ENCODE measurements at places on chromosomes 2 and 18.
A peak's percentile ranks its signal among the peaks of the same experiment; 100 is the strongest.

DNA sequence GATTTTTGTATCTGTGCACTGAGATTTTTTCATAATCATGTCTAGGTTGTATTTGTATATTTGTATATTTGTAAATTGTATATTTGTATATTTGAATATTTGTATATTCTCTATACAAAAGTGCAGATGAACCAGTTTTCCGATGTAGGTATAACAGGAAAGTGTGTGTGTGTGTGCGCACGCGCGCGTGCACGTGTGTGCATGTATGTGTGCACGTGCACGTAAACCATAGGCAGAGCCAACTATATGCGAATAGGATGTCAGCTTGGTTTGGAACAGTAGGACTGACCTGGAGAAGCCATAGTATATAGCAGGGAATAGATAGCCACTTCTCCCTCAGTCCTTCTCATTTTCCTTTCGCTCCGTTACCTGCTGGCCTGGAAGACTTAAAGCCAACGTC, 565.8 kb downstream of the XIRP2 start:
- no peak for DNase-seq

GRCh38 chr2:3009005-3009404, 368.6 kb downstream of the EIPR1 start:
- DNase-seq, result no peak

- DNase-seq, result peak; percentile 80
These were observed 111.4 kb downstream of the FTCDNL1 start for GRCh38 chr2:199739413-199740110.

GRCh38 chr2:15260835-15261234, 300.3 kb downstream of the NBAS start:
- DNase-seq, result no peak

DNA sequence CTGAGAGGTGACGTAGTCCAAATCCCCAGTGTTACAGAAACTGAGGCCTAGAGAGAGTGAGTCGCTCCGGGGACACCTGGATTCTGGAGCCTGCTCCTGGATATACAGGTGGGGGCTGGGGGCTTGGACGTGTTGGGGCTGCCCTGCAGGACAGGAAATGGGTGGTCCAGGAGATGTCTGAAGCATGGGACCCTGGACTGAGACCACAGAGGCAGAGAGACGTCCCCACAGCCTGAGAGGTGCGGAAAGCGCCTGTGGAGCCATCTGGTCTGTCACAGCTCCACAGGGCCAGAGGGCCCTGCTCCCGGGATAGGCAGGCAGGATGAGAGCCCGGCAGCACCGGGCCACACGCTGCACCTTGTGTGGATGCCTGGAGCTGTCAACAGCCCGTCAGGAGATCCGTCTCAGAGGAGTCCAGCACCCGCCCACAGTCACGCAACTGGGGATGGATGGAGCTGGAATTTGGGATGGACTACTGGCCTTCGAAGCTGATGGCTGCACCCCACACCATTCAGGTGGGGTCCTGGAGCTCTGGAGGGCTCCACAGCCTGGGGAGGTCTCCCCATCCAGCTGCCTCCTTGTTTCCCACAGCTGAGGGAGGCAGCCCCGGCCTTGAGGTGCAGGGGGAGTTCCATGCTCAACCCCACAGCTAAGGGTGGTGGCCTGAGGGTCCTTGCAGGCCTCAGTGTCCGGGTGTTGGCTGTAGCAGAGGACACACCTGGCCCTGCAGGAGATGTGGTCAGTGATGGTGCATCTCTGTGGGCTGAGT, 303.0 kb downstream of the NDUFA10 start:
- no peak for DNase-seq

DNA sequence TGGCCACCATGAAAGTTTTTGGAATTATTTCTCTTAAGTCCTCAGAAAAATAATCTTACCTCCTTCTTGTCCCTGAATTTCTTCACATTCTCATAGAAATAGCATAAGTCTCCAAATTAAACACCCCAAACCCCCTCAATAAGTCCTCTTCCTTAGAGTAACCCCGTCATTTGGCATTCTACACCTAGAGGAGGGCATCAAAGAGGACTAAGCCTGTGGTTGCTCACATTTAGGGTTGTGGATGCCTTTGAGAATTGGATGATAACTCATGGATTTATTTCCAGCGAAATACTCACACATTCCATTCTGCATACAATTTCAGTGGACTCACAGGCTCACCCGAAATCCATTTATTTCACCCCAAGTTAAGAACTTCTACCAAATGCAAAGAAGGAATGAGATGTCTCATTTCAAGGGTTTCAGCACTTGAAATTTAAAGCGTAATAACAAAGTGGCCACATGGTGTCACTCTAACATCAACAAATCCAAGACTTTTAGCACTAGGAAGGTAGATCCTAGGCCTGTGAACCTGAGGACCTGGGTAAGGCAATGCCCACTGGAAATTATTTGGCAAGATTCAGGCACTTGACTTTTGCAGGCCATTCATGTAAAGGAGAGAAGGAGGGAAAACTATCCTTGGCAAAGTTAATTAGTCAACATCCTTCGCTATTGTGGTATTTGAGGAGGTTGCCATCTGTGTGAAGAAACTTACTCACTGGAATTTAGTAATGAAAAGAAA, 24.6 kb downstream of the DYTN start:
- peak; percentile 59 for DNase-seq

DNA sequence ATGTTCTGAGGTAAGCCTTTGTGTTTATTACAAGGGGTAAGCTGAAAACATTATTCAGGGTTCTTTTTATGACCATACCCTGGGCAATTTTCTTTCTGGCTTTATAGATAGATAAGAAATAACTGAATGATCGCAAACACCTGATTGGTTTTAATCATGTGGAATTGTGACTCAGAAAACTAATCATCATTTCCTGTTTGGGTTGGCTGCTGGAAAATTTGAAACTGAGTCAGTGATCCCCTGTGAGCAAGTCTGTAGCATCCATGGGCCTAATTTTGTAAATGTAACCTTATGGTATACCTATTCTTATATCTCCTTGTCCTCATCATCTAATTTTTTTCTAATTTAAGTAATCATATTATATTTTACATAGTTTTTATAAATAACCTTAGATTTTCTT, 34.3 kb downstream of the CCDC68 start:
- DNase-seq, result no peak

DNA sequence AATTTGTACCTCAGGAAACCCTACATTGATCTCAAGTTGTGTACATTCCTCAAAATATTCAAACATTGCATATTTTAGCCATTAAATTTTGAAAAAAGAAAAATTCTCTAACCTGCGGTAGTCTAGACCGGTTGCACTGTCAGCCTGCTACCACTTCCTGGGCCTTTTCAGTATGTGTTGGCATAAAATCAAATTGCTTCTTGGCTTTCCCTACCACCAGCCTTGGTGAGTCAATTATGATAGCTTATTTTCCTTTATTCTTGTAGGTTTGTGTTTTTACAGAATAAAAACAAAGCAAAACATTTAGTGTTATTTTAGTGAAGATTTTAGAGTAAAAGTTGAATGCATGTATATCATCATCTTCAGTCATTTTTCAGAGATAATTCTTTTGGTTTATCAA, 61.2 kb downstream of the FAM171B start:
- no peak for DNase-seq

GRCh38 chr2:205089958-205090357, 544.7 kb downstream of the PARD3B start:
- DNase-seq, result no peak

DNA sequence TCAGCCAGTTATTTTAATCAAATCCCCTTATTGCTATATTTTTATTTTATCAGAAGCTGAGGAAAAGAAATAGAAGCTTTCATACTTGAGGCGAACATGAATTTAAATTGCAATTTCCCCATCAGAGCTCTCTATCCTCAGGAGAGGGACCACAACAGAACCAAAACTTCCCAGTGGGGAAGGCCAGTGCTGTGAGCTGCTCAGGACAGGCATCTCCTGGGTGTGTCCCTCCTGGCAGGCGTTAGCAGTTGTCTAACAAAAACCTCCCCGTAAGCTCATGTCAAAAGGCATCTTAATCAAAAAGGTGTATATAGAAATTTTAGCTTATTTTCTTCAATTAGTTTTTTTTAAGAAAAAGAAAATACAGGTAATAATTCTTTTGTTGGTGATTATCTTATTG, 93.0 kb downstream of the PID1 start:
- no peak for DNase-seq

GRCh38 chr2:88239781-88240180, 69.6 kb downstream of the THNSL2 start:
- no peak for DNase-seq

- no peak for DNase-seq
These were observed 41.5 kb downstream of the KCMF1 start for GRCh38 chr2:85012431-85012830.

GRCh38 chr2:71309-72035, 25.2 kb upstream of the FAM110C start:
- no peak for DNase-seq

DNA sequence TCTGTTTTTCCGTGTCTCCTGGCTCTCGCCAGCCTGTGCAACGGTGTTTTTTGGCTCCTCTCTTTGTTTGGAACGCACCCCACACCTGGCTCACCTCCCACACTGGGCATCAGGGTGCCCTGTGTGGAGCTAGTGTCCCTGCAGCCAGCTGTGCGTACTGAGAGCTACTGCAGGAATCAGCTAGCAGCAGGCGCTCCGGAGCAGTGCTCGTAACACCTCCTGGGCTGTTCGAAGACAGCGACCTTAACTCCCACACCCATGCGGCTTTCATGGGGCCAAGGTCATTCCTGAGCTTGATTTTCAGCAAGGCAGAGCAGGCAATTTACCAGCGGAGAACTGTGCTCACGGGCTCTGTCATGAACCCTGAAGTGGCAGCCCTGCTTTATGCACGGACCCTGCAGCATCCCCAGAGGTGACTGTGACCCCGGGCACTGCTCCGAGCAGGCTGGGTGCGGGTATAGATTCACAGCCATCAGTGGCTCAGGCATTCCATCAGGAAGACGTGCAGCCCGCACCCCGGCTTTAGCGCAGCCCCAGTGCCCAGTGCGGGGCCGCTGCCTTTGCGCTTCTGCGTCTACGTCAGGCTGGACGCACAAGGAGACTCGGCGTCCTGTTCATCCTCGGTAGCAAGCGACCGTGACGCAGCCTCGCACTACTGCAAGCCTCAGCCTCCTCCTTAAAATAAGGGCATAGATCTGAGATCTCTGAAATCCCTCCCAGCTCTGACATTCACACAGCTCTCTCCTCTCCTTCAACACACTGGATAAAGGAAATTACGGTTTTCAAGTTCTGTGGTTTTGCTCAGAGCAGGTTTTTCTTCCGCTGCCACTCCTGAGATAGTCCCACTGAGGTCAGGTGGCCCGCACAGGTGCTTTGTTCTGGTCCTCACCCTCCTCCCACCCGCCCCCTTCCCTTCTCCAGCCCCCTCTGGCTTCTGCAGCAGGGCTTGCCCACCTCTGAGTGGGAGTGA, 58.2 kb downstream of the ADI1 start:
- no peak for DNase-seq

DNA sequence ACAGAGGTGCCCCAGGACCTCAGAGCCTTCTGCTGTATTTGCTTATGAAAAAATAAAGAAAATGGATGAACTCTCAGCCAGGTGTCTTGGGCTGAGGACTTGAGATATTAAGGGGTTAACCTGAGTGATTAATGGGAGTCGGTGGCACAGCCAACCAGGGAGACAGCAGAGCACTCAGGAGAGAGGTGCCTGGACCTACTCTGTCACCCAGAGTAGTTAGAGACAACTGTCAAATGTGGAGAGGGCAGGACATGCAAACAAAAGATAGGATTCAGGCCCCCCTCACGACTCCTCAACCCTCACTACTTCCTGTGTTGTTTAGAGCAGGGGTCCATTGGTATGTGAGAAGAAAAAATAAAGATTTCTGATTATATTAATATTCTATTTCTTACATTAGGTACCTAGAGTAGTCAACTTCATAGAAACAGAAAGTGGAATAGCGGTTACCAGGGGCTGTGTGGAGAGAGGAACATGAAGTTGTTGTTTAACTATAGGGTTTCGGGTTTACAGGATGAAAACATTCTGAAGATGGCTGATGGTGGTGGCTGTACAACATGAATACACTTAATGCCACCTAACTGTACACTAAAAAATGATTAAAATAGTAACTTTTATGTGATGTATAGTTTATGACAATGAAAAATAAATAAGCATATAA, 28.6 kb upstream of the CETN1 start:
- DNase-seq, result no peak

DNA sequence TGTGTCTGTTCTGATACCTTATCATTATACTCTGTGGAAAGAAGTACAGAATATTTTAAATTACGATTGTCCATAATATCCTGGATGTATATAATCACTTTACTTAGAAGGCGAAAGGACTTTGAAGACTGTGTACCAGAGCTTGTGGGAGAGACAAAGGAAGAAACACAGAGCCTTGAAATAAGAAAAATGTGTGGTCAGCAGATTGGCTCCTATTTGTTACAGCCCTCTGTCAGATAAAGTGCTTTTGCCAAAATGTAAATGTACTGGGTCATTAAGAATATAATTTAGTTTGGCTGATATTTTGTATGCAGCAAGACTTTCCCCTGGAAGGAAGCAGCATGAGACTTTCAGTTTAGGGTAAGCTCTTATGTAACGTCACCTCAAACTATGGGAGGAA, 443.1 kb downstream of the CCDC85A start:
- DNase-seq, result no peak

DNA sequence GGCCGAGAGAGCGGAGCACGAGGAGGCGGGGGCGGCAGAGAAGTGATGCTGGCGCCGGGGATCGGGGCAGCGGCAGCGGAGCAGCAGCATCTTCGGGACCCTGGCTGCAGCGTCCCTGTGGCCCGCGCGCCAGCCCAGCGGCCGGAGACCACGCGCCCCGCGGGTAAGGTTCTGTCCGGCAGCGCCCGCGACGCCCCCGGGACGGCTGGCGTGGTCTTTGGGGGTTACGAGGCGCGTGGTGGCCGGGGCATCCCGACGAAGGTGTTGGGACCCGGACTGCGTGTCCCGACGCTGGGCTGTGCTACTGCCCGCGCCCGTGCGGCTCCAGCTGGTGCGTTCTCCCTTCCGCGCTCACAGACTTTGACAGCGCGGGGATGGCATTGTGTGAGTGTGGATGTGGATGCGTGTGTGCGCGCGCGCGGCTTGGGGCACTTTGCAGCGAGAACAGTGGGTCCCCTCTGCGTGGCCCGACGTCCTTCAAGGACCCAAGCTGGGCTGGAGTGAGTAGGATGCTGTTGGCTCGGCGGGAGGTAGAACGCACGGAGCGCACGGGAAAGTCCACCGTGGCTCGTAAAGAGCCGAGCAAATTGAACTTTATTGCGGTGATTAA, 405.0 kb downstream of the XIRP2 start:
- DNase-seq, result no peak

DNA sequence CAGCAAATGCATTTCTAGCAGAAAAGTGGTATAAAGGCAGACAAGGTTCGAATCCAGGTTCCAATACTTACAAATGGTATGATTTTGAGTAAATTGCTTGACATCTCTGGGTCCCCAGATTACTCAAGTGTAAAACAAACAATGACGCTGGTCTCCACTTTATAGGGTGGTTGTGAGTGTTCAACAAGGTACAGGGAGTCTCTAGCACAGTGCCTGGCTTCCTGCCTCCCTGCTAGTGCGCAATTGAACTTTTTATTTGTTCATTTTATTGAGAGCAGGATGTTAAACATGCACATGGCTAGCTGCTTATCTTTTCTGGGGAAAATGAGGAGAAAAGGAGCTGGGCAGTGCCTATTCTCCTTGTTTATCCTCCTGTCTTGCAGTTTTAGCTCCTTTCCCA, 74.9 kb upstream of the MYL1 start:
- no peak for DNase-seq

- DNase-seq, result no peak
These were observed 94.2 kb downstream of the POLR1A start for GRCh38 chr2:86011449-86011941.

GRCh38 chr18:35458677-35459441, 38.9 kb downstream of the INO80C start:
- peak; percentile 46 for DNase-seq

All from erythroblast (primary cell).